ENCODE measurements at places on chromosomes 6 and 20.

DNA sequence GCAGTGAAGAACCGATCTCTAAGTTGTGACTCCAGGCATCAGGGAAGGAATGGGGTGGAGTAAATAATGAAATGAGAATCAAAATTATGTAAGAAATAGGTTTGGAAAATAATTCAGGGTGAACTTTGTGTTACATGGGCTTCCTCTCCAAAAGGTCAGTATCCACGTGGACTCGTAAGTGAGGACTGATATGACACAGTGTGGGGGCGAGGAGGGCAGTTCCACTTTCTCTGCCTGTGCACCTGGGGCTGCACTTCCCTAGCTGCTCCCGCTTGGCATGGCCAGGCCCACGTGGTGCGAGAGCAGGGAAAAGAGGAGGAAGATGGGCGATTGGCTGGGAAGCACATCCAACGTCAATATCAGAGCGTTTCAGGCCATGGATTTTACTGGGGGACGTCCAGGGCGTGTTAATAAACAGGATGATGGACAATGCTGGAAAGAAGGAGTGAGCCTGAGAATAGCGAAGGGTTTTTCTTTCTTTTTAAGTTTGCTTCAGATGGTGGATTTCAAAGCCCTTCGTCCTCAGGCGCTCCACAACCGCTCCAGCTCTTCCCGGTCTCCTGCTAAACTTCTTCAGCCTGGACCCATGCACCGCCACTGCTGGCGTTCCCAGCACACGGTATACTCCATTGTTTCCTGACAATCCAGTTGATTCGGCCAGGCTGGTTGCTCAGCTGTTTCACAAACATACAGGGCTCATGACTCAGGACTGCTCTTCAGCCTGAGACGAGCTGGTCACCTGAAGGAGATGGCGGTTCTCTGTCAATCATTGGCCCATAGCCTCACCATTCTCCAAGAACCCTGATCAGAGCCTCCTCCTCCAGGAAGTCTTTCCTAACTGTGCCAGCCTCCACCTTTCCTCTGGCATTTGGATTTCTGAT, 11.8 kb downstream of the CCR6 start:
- DNase-seq, result no peak

DNA sequence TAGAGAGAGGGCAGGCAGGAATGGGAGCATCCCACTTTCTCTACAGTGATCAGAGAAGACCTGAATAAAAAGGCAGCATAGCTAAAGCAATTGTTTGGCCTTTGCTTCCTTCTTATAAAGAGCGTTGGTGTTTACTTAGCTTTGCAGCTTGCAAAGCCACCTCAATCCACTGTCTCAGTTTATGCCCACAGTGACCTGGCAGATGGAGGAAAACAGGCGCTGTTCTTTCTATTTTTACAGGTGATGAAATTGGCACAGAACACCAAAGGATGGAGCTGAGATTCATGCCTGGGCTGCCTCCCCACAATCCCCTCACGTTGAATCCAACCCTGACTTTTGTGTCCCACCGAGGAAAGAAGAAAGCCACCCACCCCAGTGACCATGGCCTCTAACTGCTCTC, 130.5 kb downstream of the TTLL2 start:
- DNase-seq, result no peak

- no peak for DNase-seq
Observed at GRCh38 chr6:10429638-10430427, 15.0 kb upstream of the TFAP2A start.

GRCh38 chr6:121435444-121436069, at the start of gene GJA1:
Gene GJA1, plus strand, starts transcription at chr6:121435646. Its CDS starts 11,202 bp downstream, at chr6:121446848.
- no peak for DNase-seq

GRCh38 chr6:11224966-11225463, 7.5 kb downstream of the NEDD9 start:
- DNase-seq, result no peak

DNA sequence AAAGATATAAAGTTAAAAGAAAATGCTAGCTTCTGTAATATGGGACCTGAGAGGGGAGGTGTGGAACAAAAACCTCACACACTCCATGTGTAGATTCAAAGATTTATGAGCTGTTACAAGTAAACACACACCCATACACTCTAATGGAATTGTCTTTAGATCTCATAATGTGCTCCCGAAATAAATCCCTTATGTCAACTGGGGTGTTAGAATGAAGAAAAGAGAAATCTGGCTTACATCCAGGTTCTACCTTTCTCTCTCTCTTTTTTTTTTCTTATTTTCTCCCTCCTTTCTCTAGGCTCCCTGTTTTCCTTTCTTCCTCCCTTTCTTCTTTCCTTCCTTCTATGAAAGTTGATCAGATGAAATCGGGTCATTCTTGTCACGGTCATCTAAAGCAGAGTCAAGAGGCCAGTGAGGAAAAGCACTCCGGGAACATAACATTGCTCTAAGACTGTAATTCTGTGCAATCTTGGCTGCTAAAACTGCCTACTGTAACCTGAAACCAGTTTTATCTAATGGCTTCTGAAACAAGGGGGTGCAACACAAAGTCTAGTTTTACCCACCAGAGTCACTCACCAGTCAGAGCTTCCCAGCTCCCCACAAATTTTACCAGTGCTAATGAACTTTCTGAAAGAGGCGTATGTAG, 68.3 kb upstream of the BTBD3 start:
- DNase-seq, result no peak

- DNase-seq, result no peak
Observed at GRCh38 chr6:127481628-127482027, 22.4 kb upstream of the KIAA0408 start.

GRCh38 chr6:36924778-36925374, 29.7 kb upstream of the PI16 start:
- DNase-seq, result no peak
